ENCODE measurements at places on chromosomes 12 and 14. TPM values are rescaled to one million over a fixed set of nuclear protein-coding genes. Genes with fewer than 3 reads are reported as not detected.

GRCh38 chr12:132710043-132710404, 618 bp upstream of the PGAM5 start:
- no peaks in the 10 kb centered on the region for H3K36me3 ChIP-seq
- no peak for DNase-seq
- H3K27me3 ChIP-seq, result no peaks in the 10 kb centered on the region
- peak overlapping the region; percentile 82 for H3K4me3 ChIP-seq
- H3K4me1 ChIP-seq, result peaks cover 14% of the 10 kb centered on the region
- peak overlapping the region; percentile 54 for H3K27ac ChIP-seq

GRCh38 chr12:15697201-15697600, 92.0 kb downstream of the EPS8 start:
- H3K27me3 ChIP-seq, result no peaks in the 10 kb centered on the region
- peak overlapping the region; percentile 92 for H3K27ac ChIP-seq
- H3K4me1 ChIP-seq, result peaks cover 85% of the 10 kb centered on the region

DNA sequence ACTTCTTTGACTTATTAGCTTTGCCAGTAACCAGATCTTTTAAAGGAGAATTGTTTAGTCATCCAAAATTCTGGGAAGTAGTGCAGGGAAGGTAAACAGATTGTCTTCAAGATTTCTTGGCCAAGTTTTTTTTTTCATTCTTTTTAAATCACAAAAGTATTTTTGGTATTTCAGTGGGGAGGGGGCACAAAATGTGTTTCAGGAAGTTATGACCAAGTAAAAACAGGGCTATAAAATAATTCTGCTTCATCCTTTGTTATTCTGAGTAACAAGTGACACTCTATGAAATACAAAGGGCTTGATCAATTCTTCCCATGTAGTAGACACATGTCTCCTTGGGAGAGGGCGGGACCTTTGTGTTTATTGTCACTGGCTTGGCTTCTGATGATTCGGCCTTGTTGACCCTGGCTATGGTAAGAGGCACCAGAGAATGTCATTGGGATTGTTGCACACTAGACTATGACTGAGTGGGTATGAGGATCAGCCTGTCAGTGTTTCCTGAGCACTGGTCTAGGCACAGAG, 55.4 kb downstream of the SUSD6 start:
- H3K27ac ChIP-seq, result peak overlapping the region; percentile 89
- H3K27me3 ChIP-seq, result no peaks in the 10 kb centered on the region
- H3K4me1 ChIP-seq, result peaks cover 55% of the 10 kb centered on the region
- no peak for DNase-seq
- peaks cover 13% of the 10 kb centered on the region for H3K36me3 ChIP-seq

- no peak overlapping the region for H3K27ac ChIP-seq
- no peaks in the 10 kb centered on the region for H3K4me1 ChIP-seq
- no peak for DNase-seq
- H3K36me3 ChIP-seq, result peaks cover 16% of the 10 kb centered on the region
- H3K4me3 ChIP-seq, result no peak overlapping the region
Observed at GRCh38 chr14:45199230-45199629, 53.8 kb downstream of the MIS18BP1 start.

- peaks cover 32% of the 10 kb centered on the region for H3K4me1 ChIP-seq
- peaks cover 2% of the 10 kb centered on the region for H3K36me3 ChIP-seq
- H3K27me3 ChIP-seq, result no peaks in the 10 kb centered on the region
Observed at GRCh38 chr12:89389755-89390661, 37.7 kb upstream of the DUSP6 start.

- peaks cover 13% of the 10 kb centered on the region for H3K4me1 ChIP-seq
- H3K4me3 ChIP-seq, result no peak overlapping the region
- no peak overlapping the region for H3K27ac ChIP-seq
- peaks cover 31% of the 10 kb centered on the region for H3K36me3 ChIP-seq
- no peak for DNase-seq
Observed at GRCh38 chr14:92728759-92729364, 19.6 kb downstream of the LGMN start.

- no peak for DNase-seq
- no peak overlapping the region for H3K27ac ChIP-seq
- H3K4me3 ChIP-seq, result no peak overlapping the region
- no peaks in the 10 kb centered on the region for H3K4me1 ChIP-seq
Observed at GRCh38 chr14:104100171-104101085, 14.9 kb downstream of the ASPG start.

DNA sequence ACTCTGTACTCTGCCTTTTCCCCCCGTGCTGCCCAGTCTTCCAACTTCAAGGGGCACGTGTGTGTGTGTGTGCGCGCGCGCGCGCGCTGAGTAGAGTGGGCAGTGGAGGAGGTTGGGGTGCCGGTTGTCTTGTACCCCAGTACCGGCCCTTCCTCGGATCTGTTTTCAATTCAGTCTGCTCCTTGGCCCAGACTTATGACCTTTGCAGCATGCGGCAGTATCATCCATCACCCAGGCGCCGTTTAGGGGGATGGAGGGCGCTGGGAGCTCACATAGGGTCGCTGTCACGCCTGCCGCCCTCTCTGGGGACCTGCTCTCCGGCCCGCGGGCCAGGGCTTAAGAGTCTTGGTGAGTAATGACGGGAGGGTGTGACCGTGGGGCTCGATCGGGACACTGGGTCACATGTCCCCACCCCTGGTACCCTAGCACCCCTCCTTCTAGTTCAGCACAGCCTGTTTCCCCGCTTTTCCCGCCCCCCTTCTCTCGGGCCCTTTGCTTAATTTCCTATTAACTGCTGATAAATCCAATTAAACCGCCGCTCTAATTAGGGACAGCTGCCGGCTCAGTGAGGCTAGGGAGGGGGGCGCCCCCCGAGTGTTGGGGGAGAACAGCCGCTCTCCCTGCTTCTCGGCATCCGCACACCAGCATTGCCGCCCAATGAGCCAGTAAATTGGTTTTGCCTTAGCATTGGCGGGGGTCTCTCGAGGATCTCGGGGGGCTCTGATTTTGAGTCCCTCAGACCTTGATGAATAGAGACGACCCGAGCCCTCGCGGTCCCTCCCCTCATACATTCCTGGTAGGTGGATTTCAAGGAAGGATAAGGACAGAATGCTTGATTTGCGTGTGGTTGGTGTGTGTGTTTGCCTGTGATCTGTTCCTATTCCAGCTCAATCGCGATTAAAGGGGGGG, 9.3 kb downstream of the STAC3 start:
- H3K27ac ChIP-seq, result no peak overlapping the region
- DNase-seq, result no peak
- peaks cover 2% of the 10 kb centered on the region for H3K27me3 ChIP-seq
- peaks cover 62% of the 10 kb centered on the region for H3K4me1 ChIP-seq
- peak overlapping the region; percentile 91 for H3K4me3 ChIP-seq

- H3K36me3 ChIP-seq, result no peaks in the 10 kb centered on the region
- H3K4me1 ChIP-seq, result no peaks in the 10 kb centered on the region
- no peak overlapping the region for H3K4me3 ChIP-seq
- no peak overlapping the region for H3K27ac ChIP-seq
- peaks cover 10% of the 10 kb centered on the region for H3K27me3 ChIP-seq
Observed at GRCh38 chr14:94355191-94355794, 32.2 kb upstream of the SERPINA6 start.

The TMEM63C gene
- 0.11 TPM for total RNA-seq

The OR4N5 gene
- not detected for total RNA-seq
